ENCODE measurements at places on chromosomes 2 and 18.

GRCh38 chr18:78903436-78904178 is 76.0 kb upstream of the SALL3 start:
- DNase-seq, result no peak

- DNase-seq, result no peak
Observed at GRCh38 chr18:2139691-2140090, 431.6 kb downstream of the METTL4 start.

DNA sequence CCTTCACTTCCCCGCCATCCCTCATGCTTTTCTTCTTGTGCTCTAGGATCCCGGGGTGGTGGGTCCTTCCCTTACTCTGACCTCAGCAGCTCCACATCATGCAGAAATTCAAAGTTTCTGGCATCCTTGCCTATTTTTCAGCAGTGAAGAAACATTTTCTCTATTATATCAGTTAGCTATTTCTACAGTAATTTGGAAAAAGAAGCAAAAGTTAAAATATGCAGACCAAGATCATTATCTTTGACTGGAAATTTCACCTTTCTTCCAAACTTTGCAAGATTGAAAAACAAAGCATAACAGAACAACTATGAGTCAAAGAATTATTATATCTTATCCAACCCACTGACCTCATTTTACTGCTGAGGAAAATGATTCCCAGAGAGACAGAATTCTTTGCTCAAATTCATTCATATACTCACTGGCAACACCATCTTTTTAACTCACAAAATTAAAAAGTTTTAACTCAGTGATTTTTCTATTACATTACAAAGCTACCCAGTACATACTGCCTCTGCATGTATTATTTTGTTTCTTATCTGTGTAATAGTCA is 40.5 kb downstream of the ANTXR1 start:
- DNase-seq, result no peak

GRCh38 chr18:75438891-75439290 is 11.4 kb upstream of the SMIM21 start:
- DNase-seq, result no peak

GRCh38 chr2:204625135-204625534 is 79.9 kb downstream of the PARD3B start:
- no peak for DNase-seq

DNA sequence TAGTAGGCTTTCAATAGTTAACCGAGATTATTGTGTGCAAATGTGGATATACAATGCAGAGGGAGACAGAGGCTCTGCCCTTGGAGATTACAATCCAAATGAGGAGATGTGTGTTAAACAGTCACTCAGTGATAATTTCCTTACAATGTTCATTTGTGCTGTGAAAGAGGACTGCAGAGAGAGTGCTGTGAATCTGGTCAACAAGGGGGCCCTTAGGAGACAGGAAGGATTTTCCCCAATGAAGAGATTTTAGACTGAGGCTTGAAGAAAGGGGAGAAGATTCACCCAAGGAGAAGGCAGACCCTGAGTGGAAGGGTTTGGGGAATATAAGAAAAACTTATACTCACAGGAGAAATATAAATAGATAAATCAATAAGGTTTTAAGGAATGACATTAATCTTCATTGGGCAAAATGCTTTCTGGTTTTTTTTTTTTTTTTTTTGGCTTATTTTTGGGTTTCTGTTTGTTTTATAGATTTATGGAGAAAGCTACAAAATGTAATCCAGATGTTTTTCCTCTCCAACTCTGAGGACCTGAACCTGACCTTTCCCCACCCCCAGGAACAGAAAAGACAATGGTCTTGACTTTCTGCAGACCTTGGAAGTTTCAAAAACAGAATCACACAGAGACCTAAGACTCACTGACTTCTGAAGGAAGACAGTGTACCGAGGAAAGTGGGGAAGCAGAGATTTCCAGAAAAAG is 151.3 kb upstream of the SERPINE2 start:
- no peak for DNase-seq

GRCh38 chr18:72342933-72343332 is 201.2 kb downstream of the CBLN2 start:
- DNase-seq, result no peak

GRCh38 chr2:74740741-74741431 is 86.8 kb downstream of the SEMA4F start:
- peak; percentile 50 for DNase-seq

GRCh38 chr18:5167831-5168230 is 29.2 kb downstream of the AKAIN1 start:
- no peak for DNase-seq

GRCh38 chr2:97924194-97924593 is 71.6 kb downstream of the TMEM131 start:
- no peak for DNase-seq

DNA sequence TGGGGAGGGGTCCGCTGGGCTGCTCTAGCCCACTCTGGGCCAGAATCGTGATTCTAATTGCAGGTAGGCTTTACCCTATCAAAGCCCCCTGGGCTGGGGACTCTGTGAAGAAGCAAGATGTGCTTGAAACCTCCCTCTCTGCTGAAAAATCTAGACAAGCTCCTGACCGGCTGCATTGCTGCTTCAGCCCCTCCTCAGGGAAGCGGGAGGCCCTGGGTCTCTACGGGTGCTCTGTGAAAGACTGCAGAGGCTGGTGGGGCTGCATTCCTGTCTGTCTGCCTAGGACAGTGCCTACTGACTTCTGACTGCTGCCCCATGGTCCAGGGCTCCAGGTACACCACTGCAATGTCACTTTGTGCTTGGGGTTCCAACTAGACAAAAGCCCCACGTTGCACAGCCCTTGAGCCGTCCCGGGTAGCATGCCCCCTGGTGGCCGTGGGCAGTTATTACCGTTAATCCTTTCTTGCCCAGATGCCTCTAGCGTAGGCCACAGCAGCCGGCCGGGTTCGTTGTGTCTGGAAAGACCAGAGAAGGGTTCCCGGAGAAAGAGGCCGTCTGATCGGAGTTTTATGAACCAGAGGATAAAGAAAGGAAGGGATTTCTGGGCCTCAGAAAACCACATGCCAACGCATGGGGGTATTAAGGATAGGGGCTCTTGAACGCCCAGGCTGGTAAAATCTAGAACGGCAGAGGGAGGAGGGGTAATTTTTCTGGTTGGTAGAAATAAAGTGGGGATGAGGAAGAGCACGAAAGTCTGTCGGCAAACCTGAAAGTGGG is 15.9 kb upstream of the C1QL2 start:
- peak; percentile 39 for DNase-seq

All from BE2C (cell line).